Mesenteric fat pad (tissue), 1 donor: ENCODE measurements at places on chromosomes 2 and 18. TPM values are rescaled to one million over a fixed set of nuclear protein-coding genes. Genes with fewer than 3 reads are reported as not detected.
A peak's percentile ranks its signal among the peaks of the same experiment; 100 is the strongest.

GRCh38 chr2:78407960-78408794, 617.3 kb upstream of the REG3G start:
- no peak for DNase-seq

GRCh38 chr2:79573895-79574674, 61.2 kb downstream of the CTNNA2 start:
- DNase-seq = no peak

DNA sequence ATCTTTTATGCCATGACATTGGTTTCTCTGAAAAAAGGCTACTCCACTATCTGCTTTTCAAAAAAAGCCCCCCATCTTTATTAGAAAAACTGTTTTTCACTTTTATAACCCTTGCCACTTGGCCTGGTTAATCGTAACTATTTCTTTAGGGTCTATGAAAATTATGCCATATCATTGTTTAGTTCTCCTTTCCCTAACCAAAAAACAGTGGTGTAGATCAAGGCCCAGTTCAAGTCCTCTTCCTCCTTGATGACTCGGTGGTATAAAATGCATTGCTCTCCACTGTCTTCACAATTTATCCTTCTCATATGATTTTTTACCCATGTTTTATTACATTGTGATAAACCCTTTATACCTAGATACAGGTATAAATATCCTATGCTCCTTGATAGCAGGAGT, 205.5 kb downstream of the ZNF521 start:
- no peak for DNase-seq

GRCh38 chr2:37644191-37644590, 27.3 kb downstream of the CDC42EP3 start:
- no peak for DNase-seq

- no peak for DNase-seq
Measured at GRCh38 chr18:79314838-79315388, 80.8 kb upstream of the NFATC1 start.

- peak; percentile 49 for DNase-seq
Measured at GRCh38 chr18:10169064-10169562, 255.3 kb downstream of the VAPA start.

GRCh38 chr2:49600524-49600923, 446.2 kb upstream of the FSHR start:
- no peak for DNase-seq

- DNase-seq = no peak
Measured at GRCh38 chr2:218859988-218860831, 605 bp downstream of the WNT6 start.

DNA sequence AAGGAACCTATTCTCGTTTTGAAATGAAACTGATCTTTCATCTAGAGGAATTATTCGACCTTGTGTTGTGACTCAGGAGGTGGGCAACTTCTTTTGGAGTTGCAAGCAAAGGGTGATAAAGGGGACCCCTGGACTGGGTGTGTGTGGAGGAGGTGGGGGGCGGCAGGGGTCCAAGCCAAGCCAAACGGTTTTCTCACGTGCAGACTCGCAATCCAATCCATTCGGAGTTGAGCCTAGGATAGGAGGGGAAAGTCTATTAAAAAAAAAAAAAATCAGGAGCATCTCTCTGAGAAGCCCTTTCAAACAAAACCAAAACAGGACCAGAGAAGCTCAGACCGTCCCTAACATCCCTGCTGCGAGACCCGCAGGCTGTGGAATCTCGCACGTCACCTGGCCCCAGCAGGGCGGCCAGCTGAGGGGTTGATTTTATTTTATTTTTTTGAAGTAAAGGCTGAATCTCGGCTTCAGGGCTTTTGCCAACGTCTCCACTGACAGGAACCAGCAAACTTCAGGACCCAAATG, 3.7 kb upstream of the ZEB2 start:
- no peak for DNase-seq

GRCh38 chr2:199850718-199851500, at the start of gene FTCDNL1:
Gene FTCDNL1, minus strand, starts transcription at chr2:199851192. Its CDS starts 2,230 bp downstream, at chr2:199848962.
- no peak for DNase-seq

- DNase-seq = no peak
Measured at GRCh38 chr18:59941331-59941730, 41.5 kb downstream of the PMAIP1 start.

DNA sequence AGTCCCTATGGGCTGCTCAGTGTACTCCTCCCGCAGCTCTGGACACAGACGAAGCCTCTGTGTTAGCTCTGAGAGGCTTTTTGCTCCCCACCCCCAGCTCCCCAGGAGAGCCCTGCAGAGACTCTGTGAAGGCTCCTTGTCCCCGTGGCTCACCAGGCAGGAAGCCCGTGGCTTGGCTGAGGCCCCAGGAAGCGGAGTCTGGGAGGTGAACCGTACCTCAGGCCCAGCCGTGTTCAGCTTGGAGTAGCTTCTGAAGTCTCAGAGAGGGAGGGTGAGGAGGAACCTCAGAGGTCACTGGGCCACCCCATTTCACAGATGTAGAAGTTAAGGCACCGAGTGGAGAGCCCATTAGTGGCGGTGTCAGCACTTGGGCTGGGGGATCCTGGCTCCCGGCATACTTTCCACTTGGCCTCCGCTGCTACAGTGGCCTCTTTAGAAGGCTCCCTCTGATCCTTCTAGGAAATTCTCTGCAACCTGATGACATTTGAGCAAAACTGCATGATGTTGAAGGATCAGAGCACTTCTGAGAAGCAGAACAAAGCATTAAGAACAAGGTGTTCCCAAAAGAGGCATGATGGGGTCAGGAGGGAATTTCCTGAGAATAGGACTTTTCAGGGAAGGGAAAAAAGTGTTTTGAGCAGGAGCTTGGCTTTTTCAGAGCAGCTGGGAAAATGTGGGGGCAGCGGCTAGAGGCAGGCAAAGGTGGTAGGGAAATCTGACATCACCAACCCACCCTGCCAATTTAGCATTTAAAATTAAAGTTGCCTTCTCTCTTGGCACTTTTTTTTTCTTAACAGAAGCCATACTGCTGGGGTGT, 79.1 kb downstream of the MCFD2 start:
- peak; percentile 80 for DNase-seq

TUBA4A gene
- 21.7 TPM for total RNA-seq

TCF23 gene
- 0.48 TPM for total RNA-seq

LOXL3 gene
- total RNA-seq = 8.2 TPM

DBI gene
- total RNA-seq = 268 TPM

DOK6 gene
- 1.6 TPM for total RNA-seq

SFTPB gene
- total RNA-seq = not detected
